ENCODE measurements at places on chromosomes 7 and 10.

GRCh38 chr10:9921544-9921943, 1096.1 kb upstream of the CELF2 start:
- no peak for DNase-seq

DNA sequence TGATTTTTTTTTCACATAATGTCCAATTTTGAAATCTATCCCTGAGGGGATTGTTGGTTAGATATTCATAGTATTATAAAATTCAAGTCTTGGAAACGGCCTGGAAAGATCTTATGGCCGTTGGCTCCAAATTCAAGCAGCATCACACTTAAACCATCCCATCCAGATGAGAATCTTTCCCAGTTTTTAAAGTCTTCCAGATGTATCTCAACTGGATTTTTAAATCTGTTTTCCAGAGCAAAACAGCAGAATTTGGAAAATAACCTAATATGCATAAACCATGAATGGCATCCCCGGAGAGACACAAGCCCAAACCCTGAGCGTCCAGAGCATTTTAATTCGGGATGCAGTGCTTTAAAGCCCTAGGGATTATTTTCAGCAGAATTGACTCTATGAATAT, 208.2 kb upstream of the PRKCQ start:
- DNase-seq: no peak

- no peak for DNase-seq
Measured at GRCh38 chr10:1551636-1552338, 185.5 kb downstream of the ADARB2 start.

- no peak for DNase-seq
Measured at GRCh38 chr10:118310822-118311221, 31.3 kb downstream of the FAM204A start.

GRCh38 chr7:151351027-151351426, 9.4 kb downstream of the NUB1 start:
- no peak for DNase-seq

DNA sequence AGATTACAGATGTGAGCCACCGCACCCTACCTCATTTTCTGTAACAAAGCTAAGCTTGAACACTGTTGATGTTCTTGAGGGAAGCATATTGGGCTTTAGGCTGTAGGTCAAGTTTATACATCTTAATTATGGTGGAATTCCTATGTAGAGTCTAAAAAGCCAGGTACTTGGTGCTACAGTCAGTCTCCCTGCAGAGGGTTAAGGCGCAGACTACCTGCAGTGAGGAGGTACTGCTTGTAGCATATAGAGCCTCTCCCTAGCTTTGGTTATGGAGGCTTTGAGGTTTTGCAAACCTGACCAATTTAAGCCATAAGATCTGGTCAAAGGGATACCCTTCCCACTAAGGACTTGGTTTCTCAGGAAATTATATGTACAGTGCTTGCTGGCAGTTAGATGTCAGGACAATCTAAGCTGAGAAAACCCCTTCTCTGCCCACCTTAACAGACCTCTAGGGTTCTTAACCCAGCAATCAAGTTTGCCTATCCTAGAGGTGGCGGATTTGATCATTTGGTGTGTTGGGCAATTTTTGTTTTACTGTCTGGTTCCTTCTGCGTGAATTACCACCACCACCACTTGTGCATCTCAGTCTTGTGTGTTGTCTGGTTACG, 6.0 kb downstream of the PPIA start:
- DNase-seq: no peak

GRCh38 chr7:151432658-151433521, 7.1 kb downstream of the CRYGN start:
- no peak for DNase-seq

DNA sequence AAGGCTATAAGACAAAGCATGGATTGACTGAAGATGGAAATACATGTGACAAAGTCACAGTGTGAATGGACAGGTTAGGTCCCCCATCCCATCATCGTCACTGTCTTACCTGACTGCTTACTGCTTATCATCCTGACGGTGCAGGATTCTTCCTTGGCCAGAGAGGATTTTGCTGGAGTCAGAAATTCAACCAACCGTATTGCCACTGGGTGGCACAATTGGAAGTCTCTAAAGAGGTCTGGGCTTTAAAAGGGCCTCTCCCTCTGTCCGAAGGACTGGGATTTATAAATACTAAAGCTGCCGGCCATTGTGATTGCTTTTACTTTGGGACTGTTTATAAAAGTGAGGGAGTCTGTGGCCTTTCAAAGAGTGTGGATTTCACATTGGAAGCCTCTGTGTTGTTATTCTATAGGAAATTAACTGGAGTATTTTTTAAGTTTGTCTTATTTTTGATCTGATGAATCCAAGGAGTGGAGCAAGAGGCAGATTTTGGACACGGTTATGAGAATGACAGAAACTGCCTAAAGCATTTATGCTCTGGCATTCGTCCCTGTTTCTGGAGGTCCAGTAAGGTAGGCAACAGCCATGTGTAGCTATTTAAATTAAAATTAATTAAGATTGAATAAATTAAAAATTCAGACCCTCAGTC, 113.3 kb upstream of the CREB5 start:
- no peak for DNase-seq

DNA sequence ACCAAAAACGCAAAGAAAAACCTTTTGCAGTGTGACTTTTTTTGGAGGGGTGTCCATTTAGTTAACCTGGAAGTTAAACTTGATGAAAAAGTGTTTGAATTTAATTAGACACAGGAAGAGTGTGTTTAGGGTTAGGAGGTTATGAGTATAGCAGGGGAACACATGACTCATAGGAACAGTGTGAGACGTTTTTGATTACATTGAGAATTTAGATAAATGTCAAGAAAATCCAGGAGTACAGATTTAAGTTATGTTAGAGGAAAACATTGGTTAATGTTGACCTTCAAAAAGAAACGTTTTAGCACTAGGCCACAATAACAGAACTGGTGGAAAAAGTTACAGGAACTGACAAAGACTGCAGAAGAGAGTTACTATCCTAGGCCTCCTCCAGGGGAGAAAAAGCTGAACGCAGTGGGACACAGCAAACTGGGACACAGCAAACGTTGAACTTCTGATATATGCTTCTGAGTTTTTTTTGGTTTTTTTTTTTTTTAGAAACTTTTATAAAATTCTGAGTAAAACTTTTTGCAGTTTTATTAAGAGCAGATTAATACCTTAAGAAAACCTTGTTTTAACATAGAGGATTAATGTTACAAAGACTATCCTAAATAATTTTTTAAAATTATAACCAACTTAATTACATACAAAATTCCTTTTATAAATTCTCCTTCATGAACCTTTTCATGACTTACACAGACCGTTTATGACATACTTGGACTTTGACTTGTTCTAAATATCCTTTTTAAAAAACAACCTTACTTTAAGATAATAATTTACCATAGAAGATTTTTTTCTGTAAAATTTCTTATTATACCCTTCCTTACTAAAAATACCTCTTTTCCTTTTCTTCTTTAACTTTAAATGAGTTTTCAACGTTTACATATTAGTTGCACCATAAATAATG, 22.2 kb downstream of the LANCL2 start:
- no peak for DNase-seq

Data from CD14-positive monocyte (primary cell).